ENCODE measurements at places on chromosomes 12 and 14.

DNA sequence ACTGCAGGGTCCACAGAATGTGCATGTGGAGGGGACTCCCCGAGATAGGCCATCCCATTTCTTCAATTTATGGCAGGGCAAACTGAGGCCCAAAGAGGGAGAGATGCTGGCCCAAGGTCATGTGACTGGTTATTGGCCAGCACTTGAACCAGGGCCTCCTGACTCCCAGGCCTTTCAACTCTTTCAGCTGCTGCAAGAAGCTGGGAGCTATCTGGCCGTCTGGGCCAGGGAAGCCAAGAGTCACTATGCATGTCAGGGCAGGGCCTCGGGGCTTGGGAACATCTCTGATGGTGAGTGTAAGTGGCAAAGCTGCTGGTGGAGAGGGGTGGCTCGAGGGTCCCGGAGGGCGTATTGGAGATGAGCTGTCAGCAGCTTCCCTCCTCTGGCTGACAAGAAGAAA is 9.5 kb upstream of the LTBP2 start:
- no peak for DNase-seq

GRCh38 chr14:66375046-66375964 is 110.9 kb upstream of the CCDC196 start:
- no peak for DNase-seq

- no peak for DNase-seq
Observed at GRCh38 chr12:122884091-122884826, 11.7 kb downstream of the VPS37B start.

GRCh38 chr14:77738559-77739250 is 22.3 kb downstream of the SNW1 start:
- DNase-seq: no peak

DNA sequence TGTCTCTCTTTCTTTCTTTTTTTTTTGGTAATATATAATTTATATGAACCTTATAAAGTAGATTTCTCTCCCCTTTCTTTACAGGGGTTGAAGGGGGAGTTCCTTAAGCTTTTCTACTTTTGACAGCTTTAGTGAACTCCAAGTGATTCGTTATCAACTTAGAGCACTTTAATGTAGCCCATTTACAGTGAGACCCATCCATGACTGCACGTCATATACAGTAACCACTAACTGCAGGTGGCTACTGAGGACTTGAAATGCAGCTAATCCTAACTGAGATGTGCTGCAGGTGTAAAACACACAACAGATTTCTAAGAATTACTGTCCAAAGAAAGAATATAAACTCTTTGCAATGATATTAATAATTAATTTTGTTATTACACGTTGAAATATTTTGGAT is 582 bp downstream of the LRRIQ1 start:
- no peak for DNase-seq

GRCh38 chr14:50230401-50230700 is 1.0 kb downstream of the SOS2 start:
- no peak for DNase-seq

DNA sequence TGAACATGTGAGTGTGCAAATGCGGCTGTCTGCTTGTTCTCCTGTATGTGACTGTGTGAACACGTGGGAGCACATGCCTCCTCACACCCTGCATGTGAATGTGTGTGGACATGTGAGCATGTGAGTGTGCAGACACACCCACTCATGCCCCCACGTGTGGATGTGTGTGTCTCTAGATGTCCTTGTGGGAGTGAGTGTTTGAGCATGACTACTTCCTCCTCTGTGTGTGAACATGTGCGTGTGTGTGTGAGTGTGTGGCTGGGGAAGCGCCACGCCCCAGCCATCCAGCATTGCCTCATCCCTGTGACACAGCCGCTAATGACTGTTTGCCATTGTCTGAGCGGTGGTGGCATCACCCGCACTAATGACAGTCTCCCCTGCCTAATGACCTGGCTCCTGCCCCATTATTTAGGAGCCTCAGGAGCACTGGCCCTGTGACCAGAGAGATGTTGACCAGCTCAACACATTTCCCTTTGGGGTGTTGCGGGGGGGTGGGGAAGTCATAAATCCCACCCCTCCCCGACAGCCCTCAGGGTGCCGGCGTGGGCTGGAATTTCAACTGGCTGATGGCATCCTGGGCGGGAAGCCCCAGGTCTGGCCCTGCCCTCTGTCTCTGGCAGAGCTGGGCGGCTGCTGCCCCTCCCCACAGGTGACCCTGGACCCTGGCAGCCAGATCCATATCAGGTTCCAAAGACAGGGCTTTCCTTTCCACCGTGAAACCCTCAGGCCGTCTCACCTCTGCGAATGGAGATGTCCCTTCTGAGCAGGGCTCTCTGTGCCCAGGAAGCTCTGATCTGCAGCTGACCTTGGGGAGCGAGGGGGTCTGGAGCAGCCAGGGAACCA is 11.5 kb upstream of the KRT80 start:
- peak; percentile 92 for DNase-seq

GRCh38 chr12:7994731-7995205 is 37.7 kb upstream of the FOXJ2 start:
- peak; percentile 96 for DNase-seq

DNA sequence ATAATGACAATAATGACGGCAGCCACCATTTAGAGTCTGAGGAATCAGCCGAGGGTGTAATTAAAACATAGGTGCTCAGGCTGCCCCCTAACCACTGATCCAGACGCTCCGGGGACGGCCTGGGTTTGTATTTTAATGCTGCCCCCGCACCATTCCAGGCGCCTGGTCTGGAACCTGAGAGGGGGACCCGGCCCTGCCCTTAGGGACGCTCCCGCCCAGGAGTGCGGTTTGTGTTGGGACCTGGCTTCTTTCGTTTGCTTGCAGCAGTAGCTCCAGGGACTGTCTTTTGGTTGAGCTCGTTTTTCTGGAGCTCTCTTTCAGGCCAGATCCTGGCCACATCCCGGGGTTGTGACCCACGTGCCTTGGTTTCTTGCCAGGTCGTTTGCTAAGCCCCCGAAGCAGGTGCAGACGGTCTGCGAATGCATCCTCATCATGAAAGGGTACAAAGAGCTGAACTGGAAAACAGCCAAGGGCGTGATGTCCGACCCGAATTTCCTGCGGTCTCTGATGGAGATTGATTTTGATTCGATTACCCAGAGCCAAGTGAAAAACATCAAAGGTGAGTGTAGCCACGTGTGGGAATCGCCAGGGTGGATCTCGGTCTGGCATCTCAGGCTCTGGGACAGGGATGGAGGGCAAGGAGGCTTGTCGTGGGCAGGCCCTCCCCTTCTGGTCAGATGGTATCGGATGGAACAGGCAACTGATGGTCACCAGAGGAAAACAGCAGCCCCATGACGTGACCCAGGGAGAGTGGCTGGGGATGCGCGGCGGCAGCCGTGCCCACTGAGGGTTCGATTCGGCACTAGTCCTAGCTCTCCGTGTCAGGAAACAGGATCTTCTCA is 63.5 kb downstream of the CCDC92 start:
- DNase-seq: no peak

GRCh38 chr12:71460318-71460717 is 20.7 kb downstream of the LGR5 start:
- DNase-seq: no peak

DNA sequence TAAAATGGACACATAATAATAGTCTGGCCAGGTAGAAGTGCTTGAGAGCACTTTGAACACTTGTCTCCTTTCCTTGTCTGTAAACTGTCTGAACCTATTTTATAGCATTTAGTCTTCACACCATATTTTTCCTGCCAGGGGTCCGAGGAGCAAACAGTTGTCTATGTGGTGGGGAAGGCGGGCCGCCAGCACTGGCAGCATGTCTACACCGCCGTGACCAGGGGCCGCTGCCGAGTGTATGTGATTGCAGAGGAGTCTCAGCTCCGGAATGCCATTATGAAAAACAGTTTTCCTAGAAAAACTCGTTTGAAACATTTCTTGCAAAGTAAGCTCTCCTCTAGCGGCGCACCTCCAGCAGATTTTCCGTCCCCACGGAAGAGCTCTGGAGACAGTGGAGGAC is 28.7 kb downstream of the HELB start:
- DNase-seq: no peak

- no peak for DNase-seq
Observed at GRCh38 chr14:90559811-90560492, 163.1 kb downstream of the CALM1 start.

DNA sequence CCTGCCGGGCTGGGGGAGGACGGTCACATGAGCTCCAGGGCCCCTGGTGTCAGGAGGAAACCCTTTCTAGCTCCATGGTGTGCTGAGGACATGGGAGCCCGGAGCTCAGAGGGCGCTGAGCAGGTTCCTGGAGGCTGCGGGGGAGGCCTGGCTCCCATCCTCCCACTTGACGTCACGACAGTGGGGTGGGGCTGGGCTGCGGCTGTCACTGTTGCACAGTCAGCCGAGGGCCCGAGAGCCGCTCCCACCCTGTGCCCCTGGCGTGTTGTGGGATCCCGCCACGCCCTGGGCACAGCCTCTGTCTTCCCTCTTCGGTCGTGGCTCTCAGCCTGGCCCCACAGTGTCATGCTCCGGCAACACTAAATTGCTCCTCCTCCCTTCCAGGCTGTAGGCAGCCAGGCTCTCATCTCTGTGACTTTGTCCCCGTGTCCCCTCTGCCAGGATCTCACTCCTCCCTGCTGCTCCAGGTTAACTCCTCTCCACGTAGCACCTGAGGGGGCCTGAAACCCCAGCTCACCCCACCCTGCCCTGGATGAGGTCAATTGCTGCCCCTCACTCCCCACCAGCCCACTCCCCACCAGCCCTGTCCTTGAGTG is 33.0 kb downstream of the BEGAIN start:
- DNase-seq: peak; percentile 8

DNA sequence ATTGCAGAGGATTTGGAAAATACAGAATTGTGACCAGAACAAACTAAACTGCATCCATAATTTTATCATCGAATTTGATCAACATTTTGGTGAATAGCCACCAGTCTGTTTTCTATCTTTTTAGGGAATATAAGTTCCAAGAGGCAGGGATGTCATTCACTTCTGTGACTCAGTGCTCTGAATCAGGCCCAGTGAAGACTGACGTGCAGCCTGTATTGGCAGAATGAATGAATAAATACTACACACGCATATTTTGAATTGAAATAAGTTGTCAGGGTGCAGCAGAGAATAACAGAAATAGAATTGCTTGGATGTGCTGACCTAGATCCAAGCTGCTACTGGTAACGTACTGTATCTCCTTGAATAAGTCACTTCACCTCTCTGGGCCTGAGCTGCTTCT is 1.3 kb upstream of the EMP1 start:
- DNase-seq: no peak

GRCh38 chr12:71183846-71184245 is 26.0 kb upstream of the TSPAN8 start:
- DNase-seq: peak; percentile 9

GRCh38 chr14:73833034-73833433 is 18.6 kb upstream of the PTGR2 start:
- peak; percentile 32 for DNase-seq

DNA sequence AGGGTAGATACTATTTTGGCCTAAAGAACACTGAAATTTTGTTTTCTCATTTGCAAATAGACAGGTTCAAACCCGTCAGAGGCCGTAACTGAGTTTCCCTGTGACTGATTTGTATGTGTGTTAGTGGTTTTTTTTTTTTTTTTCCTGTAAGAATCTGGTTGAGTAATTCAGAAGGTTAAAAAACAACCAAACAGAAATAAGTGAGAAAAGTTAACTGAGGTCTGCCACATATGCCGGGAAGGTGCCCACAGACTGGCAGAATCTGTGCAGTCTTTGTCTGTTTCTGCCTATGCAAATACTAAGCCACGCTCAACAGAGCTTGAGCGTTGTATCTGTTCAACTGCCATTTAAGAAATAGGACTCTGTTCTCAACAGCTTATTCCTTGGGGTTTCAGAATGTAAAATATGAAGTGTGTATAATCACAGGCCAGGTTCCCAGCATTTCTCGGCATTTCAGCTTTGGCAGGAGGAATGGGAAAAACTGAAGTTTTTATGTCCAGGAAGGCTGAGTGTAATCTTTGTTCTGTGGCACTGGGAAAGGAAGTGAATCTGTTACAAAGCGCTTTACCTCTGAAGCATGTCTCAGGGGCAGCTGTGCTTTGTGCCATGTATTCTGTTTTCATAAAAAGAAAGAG is 181.9 kb downstream of the PRKCH start:
- DNase-seq: no peak

DNA sequence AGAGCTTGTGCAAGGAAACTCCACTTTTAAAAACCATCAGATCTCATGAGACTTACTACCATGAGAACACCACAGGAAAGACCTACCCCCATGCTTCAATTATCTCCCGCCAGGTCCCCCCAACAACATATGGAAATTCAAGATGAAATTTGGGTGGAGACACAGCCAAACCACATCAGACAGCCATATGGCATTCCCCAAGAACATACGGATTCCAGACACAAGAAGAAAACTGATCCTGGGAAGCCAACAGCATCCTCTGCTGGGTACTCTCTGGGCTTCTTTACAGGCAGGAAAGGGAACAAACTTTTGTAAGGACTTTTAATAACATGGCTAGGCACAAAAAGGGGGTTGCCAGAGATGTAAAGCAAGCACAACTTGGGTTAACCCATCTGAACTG is 127.2 kb downstream of the TMEM132C start:
- no peak for DNase-seq

GRCh38 chr12:112350593-112351592 is 31.3 kb downstream of the HECTD4 start:
- DNase-seq: no peak

DNA sequence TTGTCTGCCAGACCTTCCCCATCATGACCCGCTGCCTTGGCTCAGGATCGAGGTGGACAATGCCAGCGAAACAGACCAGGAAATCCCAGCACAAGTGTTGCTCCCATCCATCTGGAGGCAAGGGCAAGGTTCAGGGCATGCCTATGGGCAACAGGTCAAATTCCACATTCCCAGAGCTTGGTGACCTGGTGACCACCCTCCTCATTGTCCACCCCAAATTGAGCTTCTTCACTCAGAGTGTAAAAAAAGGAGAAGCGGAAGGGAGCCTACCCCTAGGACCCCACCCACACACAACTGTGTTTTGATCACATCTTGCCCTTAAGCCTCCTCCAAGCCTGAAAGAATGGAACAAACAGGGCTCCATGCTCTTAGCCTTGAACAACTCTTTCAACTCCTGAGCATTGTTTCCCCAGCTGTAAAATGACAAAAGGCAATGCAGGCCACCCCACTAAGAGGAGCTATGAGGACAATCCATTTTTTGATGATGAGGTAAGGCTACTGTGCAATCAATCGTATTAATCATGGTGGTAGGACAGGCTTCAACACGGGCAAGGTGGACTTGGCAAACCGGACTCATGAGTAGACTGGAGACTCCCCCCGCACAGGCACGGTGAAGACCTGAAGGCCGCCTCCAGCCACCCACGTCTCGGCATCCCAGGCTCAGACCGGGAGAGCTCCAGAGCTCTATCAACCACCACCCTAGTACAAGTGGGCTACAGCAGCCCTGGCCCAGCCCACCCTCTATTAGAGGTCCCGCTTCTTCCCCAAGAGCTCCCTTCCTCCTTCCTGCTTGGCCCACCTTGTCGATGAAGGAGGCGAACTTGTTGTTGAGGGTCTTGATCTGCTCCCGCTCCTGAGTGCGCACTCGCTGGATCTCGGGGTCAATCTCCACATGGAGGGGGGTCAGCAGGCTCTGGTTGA is 866 bp downstream of the KRT79 start:
- DNase-seq: no peak

- no peak for DNase-seq
Observed at GRCh38 chr12:124573839-124574786, 6.7 kb upstream of the NCOR2 start.

- DNase-seq: no peak
Observed at GRCh38 chr12:56537546-56537945, 15.9 kb downstream of the RBMS2 start.

- DNase-seq: no peak
Observed at GRCh38 chr14:73000073-73000472, 26.8 kb downstream of the ZFYVE1 start.

Measured in fibroblast of skin of scalp (primary cell).